ENCODE measurements at places on chromosomes 3 and 15. TPM values are rescaled to one million over a fixed set of nuclear protein-coding genes. Genes with fewer than 3 reads are reported as not detected.

DNA sequence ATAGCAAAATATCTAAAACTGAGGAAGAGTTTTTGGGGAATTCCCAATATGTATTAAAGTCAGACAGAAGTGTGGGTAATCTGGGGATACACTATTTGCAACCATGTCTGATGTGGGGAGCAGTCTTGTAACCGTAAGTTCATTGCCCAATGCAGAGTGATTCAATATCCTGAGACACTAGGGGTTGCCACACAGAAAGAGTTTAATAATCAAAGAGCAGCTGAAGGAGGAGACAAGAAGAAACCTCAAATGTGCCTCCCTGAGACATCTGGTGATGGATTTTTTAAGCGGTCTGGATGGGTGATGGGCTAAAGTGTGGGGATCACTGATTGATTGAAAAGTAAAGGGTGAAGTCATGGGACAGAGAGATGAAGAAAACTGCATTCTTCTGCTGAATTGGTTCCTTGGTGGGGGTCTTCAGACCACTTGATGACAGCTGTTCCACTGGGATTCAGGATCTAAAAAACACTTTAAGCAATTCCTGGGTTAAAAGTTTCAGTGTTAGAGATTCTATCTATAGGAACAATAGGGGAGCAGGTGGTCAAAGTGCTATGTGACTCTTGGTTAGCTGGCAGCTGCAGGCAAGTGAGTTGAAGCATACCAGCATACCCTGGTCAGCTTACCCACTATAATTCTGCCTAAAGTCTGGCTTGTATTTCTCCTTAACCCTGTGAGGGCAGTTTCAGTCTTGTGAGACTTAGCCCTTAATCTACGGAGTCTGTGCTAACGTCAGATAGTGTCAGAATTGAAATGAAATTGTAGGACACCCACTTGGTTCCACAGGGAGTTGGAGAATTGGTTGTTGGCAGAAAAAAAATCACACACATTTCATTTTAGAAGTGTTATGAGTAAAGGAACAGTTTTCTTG lies 425.9 kb upstream of the TGFBR2 start:
- DNase-seq: no peak

DNA sequence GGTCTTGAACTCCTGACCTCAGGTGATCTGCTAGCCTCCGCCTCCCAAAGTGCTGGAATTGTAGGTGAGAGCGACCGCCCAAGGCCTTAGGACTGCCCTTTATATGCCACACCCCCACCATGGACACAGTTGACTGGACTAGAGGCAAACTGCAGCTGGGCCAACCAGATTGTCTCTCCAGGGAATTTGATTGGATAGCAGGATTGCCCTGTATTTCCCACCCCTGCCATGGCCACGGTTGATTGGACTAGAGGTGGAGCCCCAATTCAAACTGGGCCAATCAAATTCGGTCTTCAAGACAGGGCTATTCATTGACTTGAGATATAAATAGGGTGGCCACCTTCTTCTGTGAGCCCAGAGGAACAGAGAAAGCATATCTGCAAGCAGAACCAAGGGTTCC lies 6.9 kb upstream of the CLPX start:
- DNase-seq: no peak

Gene CPN2
- 2.3 TPM for total RNA-seq

Gene SV2B
- total RNA-seq: 3.5 TPM

Gene CEP19
- 1.9 TPM for total RNA-seq

GRCh38 chr3:183524476-183524875 lies 31.0 kb downstream of the KLHL6 start:
- DNase-seq: no peak

GRCh38 chr3:28033059-28033784 lies 208.2 kb upstream of the CMC1 start:
- peak; percentile 55 for DNase-seq

Gene CELF6
- total RNA-seq: 1.6 TPM

GRCh38 chr3:24624938-24625681 lies 130.5 kb upstream of the THRB start:
- DNase-seq: no peak

- peak; percentile 86 for DNase-seq
Measured at GRCh38 chr3:49020330-49021212, 1.4 kb upstream of the NDUFAF3 start.

DNA sequence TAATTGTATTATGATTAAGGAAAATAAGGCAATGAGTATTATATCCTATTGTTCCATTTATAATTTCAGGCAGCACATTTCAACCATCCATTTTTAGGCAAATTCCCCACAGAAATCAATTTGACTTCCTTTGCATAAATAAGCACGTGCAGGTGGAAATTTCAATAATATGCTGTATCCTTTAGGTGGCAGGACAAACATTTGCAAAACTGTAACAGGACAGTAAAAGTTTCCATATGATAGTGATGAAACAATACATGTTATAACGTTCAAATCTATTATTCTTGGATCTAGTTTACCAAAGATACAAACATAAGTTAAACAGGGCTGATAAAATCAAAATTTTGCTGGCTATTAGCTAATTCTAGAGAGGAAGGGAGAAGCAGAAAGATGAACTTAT lies 8.5 kb downstream of the UACA start:
- no peak for DNase-seq

DNA sequence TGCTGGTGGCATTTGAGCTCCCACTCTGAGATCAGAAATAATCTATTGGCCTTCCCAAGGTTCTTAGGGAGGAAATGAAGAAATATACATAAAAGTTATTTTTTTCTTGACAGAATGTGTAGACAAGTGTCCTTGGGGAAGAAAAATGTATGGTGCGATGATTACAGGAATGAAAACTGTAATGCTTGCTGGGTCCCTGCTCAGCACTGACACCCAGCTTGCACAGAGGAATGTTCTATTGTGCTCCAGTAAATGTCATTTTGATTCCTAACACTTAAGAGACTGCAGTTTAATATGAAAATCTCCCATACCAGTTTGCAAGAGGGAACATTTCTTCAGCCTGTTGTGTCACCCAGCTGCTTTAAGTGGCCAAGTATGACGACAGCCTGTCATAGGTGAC lies 271.3 kb upstream of the TPM1 start:
- DNase-seq: no peak

DNA sequence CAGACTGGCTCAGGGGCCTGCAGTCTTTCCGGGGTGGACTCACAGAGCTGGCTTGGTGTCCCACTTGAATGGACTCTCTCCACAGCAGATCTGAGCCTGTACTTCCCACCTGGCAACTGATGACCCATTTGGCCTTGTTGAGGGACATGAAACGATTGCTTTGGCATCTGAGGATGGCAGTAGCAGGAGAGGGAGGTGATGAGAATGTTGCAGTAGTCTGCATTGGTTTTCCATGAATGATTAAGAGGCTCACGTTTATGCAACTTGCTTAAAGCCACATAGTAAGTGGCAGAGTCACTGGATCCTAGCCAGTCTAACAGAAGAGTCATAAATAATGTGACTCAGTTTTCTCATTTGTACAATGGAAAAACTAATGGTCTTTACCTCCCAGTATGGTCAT lies 21.9 kb downstream of the IL20RB start:
- no peak for DNase-seq

- DNase-seq: no peak
Measured at GRCh38 chr15:94028809-94029208, 202.6 kb upstream of the MCTP2 start.

Gene C2CD4B
- total RNA-seq: 2.5 TPM

- no peak for DNase-seq
Measured at GRCh38 chr3:84680700-84681099, 278.1 kb upstream of the CADM2 start.

Gene CCR9
- not detected for total RNA-seq

- no peak for DNase-seq
Measured at GRCh38 chr3:155846119-155846518, 8.1 kb downstream of the SLC33A1 start.

Gene POTEB
- not detected for total RNA-seq

DNA sequence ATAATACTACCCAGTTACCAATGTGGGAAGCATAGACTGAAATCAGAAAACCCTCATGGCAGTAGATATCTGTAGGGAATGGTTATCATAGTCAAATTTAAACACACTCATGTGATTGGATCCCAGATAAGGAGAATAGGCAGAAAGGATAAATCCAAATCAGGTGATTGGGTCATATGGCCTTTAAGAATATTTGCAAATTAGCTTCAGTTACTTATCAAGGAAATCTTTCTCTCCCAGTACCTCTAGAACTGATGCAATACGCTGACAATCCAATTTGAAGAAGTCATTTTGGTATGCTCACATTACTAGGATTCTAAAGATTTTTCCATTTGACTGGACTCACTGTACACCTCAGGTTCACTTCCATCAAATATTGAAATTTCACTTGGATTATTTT lies 87.7 kb upstream of the MNS1 start:
- no peak for DNase-seq

GRCh38 chr15:60400944-60401343 lies 3.2 kb upstream of the ANXA2 start:
- no peak for DNase-seq

DNA sequence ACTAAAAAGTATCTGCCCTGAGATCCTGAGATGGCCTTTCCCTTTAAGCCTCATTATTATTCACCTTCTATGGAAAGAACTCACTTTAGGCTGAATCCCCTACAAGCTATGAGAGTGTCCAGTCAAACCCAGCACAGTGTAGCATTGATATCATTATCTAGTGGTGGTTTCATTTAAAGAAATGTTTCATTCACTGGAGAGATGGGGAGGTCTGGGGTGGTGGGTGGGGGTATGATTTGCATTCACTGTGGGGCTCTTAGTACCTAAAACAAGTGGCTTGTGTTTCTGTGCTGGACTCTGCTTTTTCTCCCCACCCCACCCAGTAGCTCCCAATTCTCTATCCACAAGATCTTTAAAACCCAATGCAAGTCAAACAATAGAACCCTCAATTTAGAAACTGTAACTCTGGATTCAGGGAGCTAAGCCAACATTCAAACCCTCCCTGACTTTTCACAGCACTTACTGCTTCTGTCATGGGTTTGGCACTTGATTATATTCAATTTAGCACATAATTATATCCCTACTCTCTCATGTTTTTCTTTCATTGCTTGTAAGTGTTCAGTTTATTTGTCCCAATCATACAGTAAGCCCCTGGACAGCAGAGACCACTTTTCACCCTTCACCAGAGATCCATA lies 310.5 kb upstream of the THBS1 start:
- no peak for DNase-seq

DNA sequence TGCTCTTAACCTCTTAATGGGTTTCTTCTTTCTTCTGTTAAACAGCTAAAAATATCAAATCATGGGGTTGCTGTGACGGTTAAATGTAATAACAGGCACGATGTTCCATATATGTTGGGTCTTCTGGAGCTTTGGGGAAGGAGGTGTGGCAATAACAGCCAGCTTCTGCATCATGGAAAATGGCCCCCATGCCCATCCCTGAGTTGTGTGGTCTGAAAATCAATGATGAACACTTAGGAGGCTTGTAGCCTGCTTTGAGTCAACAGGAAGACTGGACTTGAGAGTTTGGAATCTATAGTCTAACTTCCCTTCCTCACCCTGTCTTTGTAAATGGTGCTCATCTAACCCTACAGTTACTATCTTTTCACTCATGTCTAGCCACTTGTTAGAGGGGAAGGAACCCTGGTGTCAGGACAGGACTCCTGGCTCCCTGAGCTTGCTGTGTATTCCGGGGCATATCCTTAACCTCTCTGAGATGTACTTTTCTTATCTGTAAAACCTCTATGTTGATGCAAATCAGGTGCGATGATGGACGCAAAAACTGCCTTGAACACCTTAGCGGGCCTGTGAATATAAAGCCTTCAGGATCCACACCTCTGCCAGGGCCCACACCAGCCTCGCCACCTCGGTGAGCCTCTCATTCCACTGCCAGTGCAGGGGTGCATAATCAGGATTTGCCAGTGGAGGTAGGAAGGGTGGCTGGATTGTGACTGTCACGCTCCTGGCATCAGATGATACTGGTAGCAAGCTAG lies 27.5 kb downstream of the SMAD3 start:
- no peak for DNase-seq

Gene CHRNA3
- 0.08 TPM for total RNA-seq

DNA sequence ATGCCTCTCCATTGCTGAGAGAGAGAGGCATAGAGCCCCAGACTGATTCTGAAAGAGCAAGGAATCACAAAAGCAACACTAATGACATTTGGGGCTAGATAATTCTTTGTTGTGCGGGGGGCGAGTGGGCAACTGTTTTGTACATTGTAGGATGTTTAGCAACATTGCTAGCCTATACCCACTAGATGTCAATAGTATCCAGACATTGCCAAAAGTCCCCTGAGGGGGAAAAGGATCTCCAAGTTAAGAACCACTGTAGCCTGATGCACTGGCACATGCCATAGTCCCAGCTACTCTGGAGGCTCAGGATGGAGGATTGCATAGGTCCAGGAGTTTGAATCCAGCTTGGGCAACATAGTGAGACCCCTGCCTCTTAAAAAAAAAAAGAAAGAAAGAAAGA lies 22.8 kb upstream of the GOLM2 start:
- no peak for DNase-seq

- no peak for DNase-seq
Measured at GRCh38 chr15:81776976-81777375, 268.8 kb downstream of the MEX3B start.

DNA sequence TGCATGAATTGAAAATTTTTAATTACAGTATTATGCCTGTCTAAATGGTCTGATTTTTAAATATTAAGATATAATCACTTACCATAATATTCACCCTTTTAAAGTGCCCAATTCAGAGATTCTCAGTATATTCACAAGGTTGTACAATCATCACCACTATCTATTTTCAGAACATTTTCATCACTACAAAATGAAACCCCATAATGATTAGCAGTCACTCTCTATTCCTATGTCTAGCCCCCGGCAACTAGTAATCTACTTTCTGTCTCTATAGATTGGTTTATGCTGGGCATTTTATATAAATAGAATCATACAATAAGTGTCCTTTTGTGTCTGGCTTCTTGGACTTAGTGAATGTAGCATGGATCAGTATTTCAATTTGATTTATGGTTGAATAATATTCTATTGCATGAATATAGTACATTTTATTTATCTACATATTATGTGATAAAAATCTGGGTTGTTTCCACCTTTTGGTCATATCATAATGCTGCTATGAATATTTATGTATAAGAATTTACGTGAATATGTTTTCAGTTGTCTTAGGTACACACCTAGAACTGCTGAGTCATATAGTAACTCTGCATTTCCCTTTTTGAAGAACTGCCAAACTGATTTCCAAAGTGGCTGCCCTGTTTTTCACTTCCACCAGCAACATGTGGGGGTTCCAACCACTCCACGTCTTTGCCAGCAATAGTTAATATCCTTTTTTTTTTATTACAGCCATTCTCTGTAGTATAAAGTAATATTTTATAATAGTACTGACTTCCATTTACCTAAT lies 485.7 kb upstream of the ZNF385D start:
- no peak for DNase-seq
